Activated T-cell treated with anti-CD3 and anti-CD28 coated beads for 4 hours (primary cell): ENCODE measurements at places on chromosomes 2 and 18.

GRCh38 chr2:214865400-214865799 is 55.9 kb upstream of the BARD1 start:
- no peak for DNase-seq

GRCh38 chr18:55406451-55406991 is 181.5 kb downstream of the TCF4 start:
- DNase-seq = no peak

GRCh38 chr2:16315908-16316307 is 349.7 kb downstream of the CYRIA start:
- no peak for DNase-seq

- no peak for DNase-seq
Measured at GRCh38 chr2:43542285-43542933, 53.4 kb downstream of the THADA start.

- DNase-seq = no peak
Measured at GRCh38 chr18:38539856-38540255, 974.3 kb upstream of the CELF4 start.

GRCh38 chr18:58615140-58616132 is 13.5 kb downstream of the ALPK2 start:
- peak; percentile 49 for DNase-seq

DNA sequence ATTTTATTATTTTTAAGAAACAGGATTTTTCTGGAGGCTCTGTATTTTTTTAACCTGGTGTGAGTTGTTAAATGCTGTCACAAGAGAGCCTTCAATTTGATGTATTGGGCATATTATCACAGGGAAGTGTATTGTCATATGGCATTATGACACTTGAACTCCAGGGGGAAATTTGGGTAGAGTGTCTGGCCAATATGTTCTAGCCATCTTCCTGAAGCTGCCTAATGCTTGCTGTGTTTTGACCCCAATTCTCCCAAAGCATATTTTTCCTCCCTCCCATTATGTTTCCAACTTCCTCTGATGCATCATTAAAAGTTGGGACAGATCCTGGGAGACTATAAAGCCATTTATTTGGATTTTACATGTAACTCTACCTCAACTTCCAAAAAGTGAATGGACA is 214.1 kb upstream of the SESTD1 start:
- no peak for DNase-seq

DNA sequence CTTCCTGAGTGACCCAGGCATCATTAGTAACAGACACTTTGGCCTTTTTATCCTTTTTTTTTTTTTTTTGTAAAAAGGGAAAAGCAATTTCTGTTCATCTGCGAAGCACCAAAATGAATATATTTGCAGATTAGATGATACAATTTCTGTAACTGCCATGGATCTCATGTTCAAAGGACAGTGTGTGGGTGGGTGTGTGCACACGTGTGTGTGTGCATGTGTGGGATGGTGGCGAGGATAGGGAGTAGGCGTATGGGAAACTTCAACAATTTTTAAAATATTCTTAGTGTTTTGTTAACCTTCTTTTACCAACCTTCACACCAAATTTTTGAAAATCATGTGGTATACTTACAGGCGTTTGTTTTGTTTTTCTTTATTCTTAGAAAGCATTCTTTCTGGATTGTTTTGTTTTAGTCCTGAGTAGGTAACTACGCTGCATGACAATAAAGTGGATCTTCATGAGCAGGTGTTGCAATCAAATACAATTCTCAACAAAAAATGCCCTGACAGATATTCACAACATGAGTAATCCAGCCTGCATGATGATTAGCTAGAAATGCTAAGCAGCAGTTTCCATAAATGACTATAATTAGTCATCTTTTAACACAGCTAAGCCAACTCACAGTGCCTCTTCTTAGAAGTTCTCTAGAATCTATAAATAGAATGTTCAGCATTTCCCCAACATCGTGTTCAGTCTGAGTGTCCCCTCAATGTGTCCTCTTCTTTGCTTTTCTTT is 53.5 kb upstream of the RMDN2 start:
- no peak for DNase-seq

GRCh38 chr18:8667846-8668245 is 37.5 kb upstream of the MTCL1 start:
- no peak for DNase-seq

- no peak for DNase-seq
Measured at GRCh38 chr2:37489536-37489935, 145.1 kb downstream of the QPCT start.

DNA sequence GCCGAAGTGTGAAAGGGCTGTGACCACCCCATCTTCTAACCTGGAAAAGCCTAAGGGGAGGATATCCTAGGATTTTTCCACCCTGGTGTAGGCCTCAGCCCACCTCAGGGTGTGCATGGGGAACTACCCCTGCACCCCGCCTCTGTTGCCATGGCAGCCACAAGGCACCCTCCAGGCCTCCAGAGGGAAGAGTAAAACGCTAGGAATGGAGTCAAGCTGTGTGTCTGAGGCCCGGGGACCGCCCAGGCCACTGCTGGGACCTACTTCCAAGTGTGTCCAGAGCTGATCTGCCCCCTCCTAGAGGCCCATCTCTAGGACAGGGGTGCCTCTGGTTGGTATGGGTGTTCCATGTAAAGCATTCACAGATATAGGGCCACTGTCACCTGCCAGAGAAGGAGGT is 86.7 kb downstream of the PLB1 start:
- no peak for DNase-seq

DNA sequence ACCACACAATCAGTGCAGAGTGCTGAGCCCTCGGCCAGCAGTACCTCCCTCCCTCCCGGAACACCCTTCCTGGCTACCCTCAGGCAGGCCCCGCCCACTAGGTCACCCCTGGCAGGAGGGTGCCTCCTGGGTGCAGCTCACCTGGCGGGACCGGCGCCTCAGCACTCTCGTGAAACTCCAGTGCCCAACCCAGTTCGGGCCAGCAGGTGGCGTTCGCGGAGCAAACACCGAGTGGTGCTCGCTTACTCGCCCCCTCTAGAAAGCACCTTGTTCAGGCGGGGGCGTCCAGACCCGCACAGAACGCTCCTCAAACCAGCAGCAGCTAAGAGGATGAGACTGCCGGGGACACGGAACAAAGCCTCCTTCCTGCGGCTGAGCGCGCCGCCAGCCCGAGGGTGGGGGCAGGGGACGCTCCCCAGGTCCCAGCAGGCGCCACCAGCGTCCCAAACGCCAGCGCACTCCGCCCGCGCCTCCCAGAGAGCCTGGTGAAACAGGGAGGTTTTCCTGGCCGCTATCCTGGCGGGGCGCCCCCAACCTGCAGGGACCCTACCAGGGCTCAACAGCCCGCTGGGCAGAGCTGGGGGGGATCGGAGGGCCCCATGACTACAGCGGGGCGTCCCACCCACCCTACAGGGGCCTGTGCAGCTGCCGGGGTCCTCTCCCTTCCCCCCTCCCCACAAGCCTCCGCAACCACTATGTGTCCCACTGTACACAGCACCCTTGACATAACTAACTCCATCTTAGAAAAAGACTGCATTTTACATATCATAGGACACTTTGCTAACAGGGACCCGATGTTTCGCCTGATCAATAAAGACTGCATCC is 44.7 kb downstream of the MRPS5 start:
- DNase-seq = peak; percentile 87

DNA sequence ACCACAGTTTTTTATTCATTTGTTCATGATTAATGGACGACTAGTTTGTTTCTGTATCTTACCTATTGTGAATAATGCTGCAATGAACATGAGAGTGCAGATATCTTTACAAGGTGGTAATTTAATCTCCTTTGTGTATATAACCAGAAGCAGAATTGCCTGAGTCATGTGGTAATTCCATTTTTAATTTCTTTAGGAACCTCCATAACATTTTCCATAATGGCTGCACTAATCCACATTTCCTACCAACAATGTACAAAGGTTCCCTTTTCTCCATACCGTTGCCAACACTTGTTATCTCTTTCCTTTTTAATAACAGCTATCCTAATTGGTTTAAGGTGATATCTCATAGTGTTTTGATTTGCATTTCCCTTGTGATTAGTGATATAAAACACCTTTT is 36.5 kb downstream of the NCOA1 start:
- DNase-seq = no peak

GRCh38 chr2:28465148-28465885 is 30.5 kb upstream of the PLB1 start:
- DNase-seq = no peak

- DNase-seq = peak; percentile 65
Measured at GRCh38 chr2:223837287-223838061, at the start of gene AP1S3. Gene AP1S3 (minus strand): TSS chr2:223837582. CDS start chr2:223837450, 132 bp downstream.

- DNase-seq = no peak
Measured at GRCh38 chr2:182456784-182457183, 29.9 kb upstream of the PDE1A start.

GRCh38 chr2:212392544-212392943 is 146.1 kb downstream of the ERBB4 start:
- DNase-seq = no peak

DNA sequence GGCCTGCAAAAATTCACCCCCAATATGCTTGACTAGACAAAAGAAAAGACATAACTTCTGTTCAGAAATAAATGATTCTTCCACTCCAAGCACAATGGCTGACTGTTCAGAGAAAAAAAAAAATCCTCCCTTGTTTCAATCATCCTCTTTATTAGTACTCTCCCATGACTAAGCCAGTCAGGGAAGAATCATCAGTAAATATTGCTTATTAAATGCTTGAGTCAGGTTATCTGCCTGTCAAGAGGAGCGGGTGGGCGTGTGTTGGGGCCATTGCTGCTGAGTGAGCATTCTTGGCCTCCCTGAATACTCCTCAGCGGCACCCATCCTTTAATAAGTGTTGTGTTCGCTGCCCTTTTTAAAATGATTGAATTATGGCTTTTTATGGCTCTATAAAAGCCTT is 1334.8 kb upstream of the CELF4 start:
- DNase-seq = no peak
